ENCODE measurements at places on chromosomes 3 and 15.

DNA sequence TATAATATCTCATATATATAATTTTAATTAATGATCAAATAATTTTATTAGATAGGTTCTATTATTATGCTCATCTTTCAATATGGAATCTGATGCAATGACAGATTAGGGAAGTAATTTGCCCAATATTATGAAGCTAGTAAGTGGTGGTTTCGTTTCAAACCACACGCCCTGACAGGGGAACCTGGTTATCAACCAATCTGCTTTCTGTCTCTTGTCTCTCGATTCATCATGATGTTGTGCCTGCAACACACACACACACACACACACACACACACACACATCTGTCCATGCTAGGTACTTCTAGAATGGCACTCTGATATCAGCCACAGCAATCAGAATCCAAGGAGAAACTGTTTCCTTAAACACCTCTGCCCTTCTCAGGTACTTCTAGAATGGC, 128.4 kb downstream of the ZBBX start:
- DNase-seq: no peak

- no peak for DNase-seq
These were observed 61.9 kb upstream of the SLC6A1 start for GRCh38 chr3:10930666-10931040.

DNA sequence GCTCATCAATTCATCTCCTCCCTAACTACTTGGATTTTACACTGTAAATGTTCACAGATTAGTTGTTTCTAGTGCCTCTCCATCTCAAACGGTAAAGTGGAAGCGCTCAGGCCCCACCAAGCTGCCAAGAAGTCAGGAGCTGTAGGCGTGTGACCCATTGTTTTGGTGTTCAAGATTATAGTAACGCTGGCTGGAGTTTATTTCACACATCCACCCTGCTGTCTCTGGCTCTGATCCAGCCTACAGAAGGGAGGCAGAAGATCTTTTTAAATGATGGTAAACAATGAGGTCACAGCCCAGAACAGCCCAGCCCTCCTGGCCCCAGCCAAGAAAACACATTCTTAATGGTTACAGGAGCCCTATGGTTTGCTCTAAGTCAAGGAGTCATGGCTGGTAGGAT, 25.7 kb upstream of the GALNT15 start:
- peak; percentile 41 for DNase-seq

- no peak for DNase-seq
These were observed 60.9 kb downstream of the NCEH1 start for GRCh38 chr3:172649987-172650386.

DNA sequence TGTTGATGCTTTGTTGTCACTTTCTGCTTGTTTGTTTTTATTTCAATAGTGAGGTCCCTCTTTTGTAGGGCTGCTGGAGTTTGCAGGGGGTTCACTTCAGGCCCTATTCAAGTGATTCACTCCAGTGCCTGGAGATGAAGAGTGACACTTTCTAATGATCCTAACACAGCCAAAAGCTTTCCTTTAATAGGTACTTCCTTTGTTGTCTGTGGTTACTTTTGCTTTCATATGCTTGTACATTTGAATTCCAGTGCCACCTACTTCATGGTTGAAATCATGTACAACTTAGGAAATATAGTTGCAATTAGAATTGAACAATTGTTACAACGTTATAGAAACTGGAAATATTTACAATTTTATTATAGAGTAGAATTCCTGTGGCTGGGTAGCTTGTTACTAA, 466.8 kb upstream of the EPHA3 start:
- DNase-seq: no peak

GRCh38 chr15:31024330-31024729, 32.9 kb upstream of the MTMR10 start:
- no peak for DNase-seq

- no peak for DNase-seq
These were observed 471.9 kb upstream of the FRG2C start for GRCh38 chr3:75192146-75192616.

DNA sequence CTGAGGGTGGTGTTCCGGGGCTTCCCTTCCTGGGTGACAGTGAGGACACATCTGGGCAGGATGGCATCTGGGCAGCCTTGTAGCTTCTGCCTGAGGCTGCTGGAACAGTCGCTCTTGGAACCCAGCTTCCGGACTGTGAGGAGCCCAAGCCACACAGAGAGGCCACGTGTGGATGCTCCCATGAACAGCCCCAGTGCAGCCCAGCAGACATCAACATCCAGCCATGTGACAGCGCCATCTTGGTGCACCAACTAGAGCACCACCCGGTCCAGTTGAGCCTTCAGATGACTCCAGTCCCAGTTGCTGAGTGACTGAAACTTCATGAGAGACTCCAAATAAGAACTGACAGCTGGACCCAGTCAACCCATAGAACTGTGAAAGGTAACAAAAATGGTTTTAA, 15.5 kb upstream of the CTSH start:
- no peak for DNase-seq

- no peak for DNase-seq
These were observed 91.5 kb downstream of the MYLK start for GRCh38 chr3:123792473-123793201.

DNA sequence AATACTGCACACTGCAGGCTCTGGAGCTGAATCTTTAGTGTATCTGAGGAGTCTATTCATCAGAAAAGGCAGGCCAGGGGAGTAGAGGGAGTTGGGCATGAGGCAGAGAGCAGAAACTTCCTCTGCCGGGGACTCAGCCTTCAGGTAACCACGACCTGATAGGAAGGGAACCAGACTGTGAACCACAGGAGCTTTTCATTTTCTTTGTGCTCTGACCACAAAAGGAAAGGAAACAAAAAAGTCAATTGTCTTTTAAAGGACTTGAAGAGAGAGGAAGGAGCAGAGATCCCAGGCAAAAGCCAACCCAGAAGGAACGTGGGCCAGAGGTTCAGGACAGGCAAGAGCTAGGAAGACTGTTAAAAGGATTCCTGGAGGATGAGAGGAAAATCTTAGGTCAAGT, 573.3 kb downstream of the EPHB1 start:
- DNase-seq: no peak

- DNase-seq: no peak
These were observed 54.1 kb downstream of the ITGB5 start for GRCh38 chr3:124832782-124833709.

GRCh38 chr3:167989999-167990398, 105.7 kb downstream of the GOLIM4 start:
- DNase-seq: no peak

Data from NCI-H2227 treated with DMSO at 0.1 percent for 48 hours (cell line).